ENCODE measurements at places on chromosomes 2 and 18. TPM values are rescaled to one million over a fixed set of nuclear protein-coding genes. Genes with fewer than 3 reads are reported as not detected.

Gene SPIRE1
- 5.0 TPM for total RNA-seq

Gene TNFRSF11A
- 1.4 TPM for total RNA-seq

Gene TRIB2
- total RNA-seq = 74.6 TPM

Gene MARCHF4
- not detected for total RNA-seq

Gene OSR1
- total RNA-seq = 0.10 TPM

Gene POMC
- total RNA-seq = 2.3 TPM

Gene IKZF2
- 12.6 TPM for total RNA-seq

Gene ANO7
- total RNA-seq = 0.10 TPM

Gene SH3RF3
- 2.2 TPM for total RNA-seq

Gene TRIP12
- 224 TPM for total RNA-seq

All from mononuclear cell (primary cell).